Frontal cortex (tissue), 4 donors: ENCODE measurements at places on chromosomes 4 and X.

GRCh38 chr4:83418211-83418610 lies 37.4 kb downstream of the HELQ start:
- no peak for DNase-seq

DNA sequence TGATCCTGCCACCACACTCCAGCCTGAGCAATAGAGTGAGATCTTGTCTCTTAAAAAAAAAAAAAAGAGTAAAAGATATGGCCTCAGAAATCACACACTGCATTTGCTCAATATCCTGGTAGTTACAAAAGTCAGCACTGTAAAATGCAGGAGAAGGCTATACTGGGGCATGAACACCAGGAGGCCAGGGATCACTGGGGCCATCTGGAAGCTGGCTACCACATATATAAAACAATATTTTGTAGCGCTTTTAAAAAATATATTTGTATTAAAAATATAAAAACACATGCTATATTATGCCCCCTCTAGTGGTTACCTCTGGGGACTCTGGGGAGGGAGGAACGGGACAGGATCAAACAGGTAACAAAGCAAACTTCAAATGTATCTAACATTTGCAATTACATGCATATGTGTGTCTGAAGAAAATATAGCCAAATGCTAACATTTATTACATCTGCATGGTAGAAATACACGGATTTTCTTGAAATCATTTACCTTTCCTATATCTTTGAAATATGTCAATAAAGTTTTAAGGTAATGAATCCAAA lies 4.0 kb downstream of the C4orf46 start:
- no peak for DNase-seq

DNA sequence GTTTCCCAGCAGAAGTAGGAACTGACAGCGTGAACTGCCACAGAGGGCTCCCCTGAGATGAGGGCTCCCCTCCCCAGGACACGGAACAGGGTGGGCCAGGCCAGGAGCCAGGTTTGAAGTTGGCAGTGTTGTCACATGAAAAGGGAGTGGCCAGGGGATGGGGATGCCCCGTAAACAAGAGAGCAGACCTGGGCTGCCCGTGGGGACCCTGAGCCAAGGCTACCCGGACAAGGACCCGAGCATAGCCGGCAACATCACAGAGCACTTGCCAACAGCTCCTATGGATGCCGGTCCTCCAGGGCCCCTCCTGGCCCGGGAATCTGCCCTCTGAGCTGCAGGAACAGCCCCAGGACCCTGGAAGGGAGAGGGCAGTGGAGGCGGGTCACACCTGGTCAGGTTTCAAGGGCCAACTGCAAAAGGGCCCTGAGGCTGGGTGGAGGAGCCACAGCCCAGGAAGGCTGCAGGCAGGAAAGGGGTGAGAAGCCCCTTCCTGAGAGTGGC lies 102.1 kb downstream of the CPZ start:
- DNase-seq, result no peak

DNA sequence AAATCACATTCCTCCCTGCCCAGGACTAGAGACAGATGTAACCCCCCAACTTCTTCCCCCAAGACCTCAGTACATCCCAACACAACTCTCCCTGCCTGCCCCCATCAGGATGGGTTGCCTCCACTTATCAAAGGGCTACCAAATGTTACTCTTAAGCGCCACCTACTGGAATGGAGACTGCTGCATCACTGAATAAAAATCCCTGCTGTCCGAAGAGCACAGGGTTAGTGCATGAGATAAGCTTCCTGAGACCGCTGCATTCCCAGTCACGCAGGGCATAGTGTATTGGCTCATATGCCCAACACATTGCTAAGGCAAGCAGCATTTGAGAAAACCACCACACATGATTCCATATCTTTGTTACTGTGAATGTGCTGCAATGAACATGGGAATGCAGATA lies 544.5 kb downstream of the PPP4R3C start:
- no peak for DNase-seq

- DNase-seq, result no peak
Measured at GRCh38 chrX:47751670-47752069, 85.0 kb upstream of the ZNF81 start.

DNA sequence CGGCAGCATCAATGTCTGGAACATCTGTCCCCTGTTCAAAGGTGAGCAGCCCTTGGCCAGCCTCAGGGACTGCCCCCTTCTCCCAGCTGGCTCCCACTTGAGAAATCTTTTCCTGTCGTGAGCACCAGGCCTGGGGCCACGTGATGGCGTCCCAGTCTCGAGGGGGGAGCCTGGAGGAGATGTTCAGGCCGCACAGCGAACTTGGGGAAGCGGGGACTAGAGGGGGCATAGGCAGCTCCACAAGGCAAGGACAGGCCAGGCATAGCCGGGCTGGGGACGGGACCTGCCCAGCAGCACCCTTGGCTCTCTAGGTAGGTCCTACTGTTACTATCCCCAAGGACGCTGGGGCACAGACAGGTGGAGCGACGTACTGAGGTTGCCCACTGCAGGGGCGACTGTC lies 2.7 kb downstream of the SLC6A8 start:
- DNase-seq, result no peak

- DNase-seq, result no peak
Measured at GRCh38 chr4:108559068-108559793, 61.1 kb upstream of the RPL34 start.

DNA sequence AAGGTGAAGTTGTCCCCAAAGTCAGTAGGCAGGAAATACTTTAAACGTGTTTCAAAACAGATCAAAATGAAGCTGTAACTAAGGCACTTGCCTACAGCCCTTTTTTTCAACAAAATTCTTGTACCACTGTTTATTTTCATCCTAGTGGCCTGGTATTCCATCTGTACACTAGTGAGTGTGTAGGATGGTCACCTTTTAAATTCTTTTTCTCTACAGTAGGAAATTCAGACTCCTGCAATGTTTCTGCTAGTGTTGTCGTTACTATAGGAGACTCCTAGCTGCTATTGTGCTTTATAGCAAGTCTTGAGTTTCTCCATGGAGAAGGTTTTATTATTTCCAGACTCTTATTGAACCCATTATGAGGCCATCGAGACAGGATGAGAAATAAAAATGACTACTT lies 7.0 kb upstream of the NHS start:
- no peak for DNase-seq

- DNase-seq, result no peak
Measured at GRCh38 chr4:105715692-105716278, 7.2 kb downstream of the GSTCD start.

GRCh38 chr4:18162453-18162852 lies 140.9 kb upstream of the LCORL start:
- DNase-seq, result no peak

GRCh38 chrX:39513836-39514235 lies 583.9 kb downstream of the BCOR start:
- no peak for DNase-seq

GRCh38 chr4:7705062-7705461 lies 234.6 kb downstream of the AFAP1 start:
- DNase-seq, result no peak

DNA sequence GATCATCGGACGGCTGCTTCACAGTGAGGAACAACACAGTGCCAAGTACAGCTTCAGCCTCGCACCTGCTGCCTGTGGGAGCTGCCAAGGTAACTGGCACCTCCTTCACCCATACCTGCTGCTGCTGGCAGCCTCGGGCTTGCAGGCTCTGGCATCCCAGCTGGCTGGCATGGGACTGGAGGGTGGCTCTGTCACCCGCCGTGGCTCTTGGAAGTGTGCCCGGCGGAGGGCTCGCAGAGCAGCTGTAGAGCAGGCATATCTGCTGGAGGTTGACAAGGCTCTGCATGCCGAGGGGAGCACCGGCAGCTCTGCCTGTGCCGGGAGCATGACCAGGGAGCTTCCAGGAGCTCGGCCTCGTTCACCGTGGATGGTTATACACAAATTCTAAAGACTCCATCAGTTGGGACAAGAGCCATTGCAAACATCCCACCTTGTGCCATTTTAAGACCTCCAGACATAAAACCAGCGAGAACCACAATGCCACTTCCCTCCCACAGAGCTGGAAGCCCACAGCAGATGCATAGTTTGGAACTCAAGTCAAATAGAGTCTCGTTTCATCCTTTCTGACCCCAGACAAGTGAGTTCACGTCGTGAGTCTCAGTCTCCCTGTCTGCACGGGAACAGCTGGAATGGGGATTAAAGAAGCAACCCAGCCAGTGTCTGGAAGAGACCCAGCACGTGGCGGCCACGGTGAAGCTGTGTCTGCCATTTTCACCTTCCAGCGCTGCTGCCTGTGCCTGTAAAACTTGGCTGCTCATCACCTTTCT lies 84.3 kb upstream of the PSAPL1 start:
- DNase-seq, result no peak

DNA sequence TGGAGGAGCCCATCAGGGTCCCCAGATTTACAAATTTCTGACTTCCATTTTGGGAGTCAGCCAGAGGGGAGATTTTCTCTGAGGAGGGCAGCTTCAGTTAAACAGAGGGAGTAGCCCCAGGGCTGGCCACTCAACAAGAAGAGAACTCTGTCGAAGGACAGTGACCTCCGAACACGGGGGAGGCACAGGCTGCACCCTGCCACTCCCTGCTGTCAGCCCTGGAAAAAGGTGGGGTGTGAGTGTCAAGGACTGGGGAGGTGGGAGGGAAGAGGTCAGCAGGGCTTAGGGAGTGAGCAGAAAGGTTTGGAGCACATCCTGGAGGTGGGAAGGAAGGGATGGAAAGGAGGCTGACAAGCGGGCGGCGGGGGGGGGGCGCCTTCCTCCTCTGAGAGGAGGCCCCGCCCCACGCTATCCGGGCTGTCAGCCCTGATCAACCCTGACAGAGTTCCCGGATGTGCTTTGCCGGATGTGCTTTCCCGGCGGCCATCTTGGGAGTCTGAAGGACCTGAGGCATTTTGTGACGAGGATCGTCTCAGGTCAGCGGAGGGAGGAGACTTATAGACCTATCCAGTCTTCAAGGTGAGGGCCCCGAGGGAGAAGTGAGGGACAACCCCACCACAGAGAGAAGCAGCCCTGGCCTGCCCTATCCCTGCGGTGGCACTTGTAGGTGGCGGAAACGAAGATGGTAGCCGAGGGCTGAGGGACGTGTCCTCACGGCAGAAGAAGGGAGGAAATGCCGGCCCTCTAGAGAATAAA lies at the start of gene MAGEC1:
TSS of gene MAGEC1 (plus strand) at position 495 of the 756 bp plus-strand sequence. CDS start 1,179 bp downstream, outside the sequence.
- no peak for DNase-seq

DNA sequence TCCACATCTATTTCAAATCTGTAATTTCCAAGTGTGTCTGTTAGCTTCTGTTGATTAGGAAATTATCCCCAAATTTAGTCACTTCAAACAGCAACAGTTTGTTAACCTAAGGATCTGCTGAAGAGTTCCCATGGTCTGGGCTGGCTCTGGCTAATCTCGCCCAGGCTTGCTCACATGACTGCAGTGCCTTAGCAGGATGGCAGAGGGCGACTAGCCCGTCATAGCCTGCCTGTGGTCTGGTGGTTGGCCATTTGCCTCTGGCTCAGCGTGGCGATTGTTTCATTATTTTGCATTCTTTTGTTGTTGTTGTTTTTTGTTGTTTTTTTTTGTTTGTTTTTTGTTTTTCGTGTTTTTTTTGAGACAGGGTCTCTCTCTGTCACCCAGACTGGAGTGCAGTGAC lies 264.0 kb downstream of the TRIML1 start:
- no peak for DNase-seq
